ENCODE measurements at places on chromosomes 5 and 9. TPM values are rescaled to one million over a fixed set of nuclear protein-coding genes. Genes with fewer than 3 reads are reported as not detected.

The SPATA6L gene
- 2.6 TPM for total RNA-seq

The FIBCD1 gene
- total RNA-seq = 0.51 TPM

The DMRT2 gene
- 0.53 TPM for total RNA-seq

The SMIM33 gene
- not detected for total RNA-seq

The CDH9 gene
- total RNA-seq = not detected

The TSPAN17 gene
- 55.9 TPM for total RNA-seq

The PGGT1B gene
- 28.9 TPM for total RNA-seq

The BTNL3 gene
- not detected for total RNA-seq

The MRPL22 gene
- total RNA-seq = 30.7 TPM

The OR1Q1 gene
- not detected for total RNA-seq

The CNTRL gene
- 5.0 TPM for total RNA-seq

The FBLL1 gene
- not detected for total RNA-seq

The COL23A1 gene
- total RNA-seq = 0.13 TPM

The TMED7 gene
- total RNA-seq = 102 TPM

The ZFR gene
- total RNA-seq = 65.0 TPM

The FOXI1 gene
- total RNA-seq = not detected

The SH3GLB2 gene
- 50.5 TPM for total RNA-seq

The ADRB2 gene
- total RNA-seq = 21.9 TPM

The TXNDC8 gene
- not detected for total RNA-seq

The CCDC180 gene
- total RNA-seq = 0.13 TPM

The TMEM8B gene
- total RNA-seq = 1.5 TPM

The EIF4EBP3 gene
- total RNA-seq = 3.2 TPM

The P4HA2 gene
- 190 TPM for total RNA-seq

The LECT2 gene
- not detected for total RNA-seq

The PCDH1 gene
- total RNA-seq = 85.3 TPM

The SPATA31A3 gene
- total RNA-seq = not detected

The ABLIM3 gene
- 3.7 TPM for total RNA-seq

The PCDHGB6 gene
- 1.5 TPM for total RNA-seq

The AQP3 gene
- 47.7 TPM for total RNA-seq

The SNCB gene
- not detected for total RNA-seq

The CTNND2 gene
- total RNA-seq = not detected

The DIRAS2 gene
- total RNA-seq = not detected

The SIT1 gene
- total RNA-seq = not detected

The ANKRD55 gene
- total RNA-seq = not detected

The DMGDH gene
- total RNA-seq = 11.6 TPM

The OMD gene
- not detected for total RNA-seq

The S1PR3 gene
- total RNA-seq = 0.79 TPM

The EGFLAM gene
- 0.13 TPM for total RNA-seq

The C9 gene
- not detected for total RNA-seq

The GTF3C4 gene
- 9.7 TPM for total RNA-seq

The SPATA31C1 gene
- total RNA-seq = not detected

The CDX1 gene
- not detected for total RNA-seq
